ENCODE measurements at places on chromosomes 6 and 20.

DNA sequence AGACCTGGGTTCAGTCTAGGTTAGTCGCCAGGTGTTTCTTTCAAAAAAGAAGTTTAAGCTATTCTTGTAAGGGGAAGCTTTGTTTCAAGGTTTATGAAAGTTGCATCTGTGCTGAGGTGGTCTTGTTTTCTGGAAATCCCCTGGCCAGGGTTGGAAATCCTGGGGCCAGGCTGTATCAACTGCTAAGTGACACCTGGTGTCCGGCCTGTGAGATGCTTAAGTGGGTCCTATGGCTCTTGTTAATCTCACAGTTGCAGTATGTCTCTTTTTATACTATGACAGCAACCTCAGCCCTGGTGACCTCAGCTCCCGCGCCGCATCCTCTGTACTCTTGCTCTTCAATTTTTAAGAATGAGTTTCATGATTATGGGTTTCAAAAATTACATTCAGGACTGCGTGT, 72.0 kb downstream of the CHMP4B start:
- DNase-seq = no peak

- no peak for DNase-seq
These were observed 84.1 kb downstream of the RALGAPA2 start for GRCh38 chr20:20628314-20628713.

- no peak for DNase-seq
These were observed 5.9 kb upstream of the SLCO4A1 start for GRCh38 chr20:62636446-62636845.

DNA sequence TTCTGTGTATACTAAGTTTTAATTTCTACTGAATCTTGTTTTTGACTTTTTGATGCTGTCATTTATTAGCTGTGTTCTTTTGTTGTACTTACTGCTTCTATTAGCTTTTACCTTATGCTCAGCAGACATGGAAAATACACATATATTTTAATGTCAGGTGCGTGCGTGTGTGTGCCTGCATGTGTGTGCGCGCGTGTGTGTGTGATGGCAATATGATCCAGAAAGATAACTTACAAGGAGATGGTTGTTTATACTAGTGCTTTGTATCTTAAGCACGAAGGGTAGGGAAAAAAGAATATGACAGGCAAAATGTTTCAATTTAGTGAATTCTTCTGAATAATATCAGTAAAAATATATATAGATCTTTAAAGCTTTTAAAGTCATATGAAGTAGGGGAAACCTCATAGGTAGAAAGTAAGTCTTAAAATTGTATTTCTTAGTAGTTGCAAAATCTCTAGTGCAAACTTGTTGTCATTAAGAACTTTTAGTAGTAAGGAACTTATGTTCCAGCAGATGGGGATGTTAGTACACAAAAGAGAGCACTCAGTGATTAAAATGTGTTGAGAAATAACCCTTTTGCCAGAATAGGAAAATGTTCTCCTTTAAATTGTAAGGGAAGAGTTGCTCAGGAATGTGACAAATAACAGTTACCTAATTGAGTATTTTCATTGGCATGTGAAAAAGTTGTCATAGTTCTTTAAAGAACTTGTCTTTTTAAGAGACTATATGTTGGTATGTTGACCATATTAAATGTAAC, 13.2 kb downstream of the QKI start:
- DNase-seq = no peak

DNA sequence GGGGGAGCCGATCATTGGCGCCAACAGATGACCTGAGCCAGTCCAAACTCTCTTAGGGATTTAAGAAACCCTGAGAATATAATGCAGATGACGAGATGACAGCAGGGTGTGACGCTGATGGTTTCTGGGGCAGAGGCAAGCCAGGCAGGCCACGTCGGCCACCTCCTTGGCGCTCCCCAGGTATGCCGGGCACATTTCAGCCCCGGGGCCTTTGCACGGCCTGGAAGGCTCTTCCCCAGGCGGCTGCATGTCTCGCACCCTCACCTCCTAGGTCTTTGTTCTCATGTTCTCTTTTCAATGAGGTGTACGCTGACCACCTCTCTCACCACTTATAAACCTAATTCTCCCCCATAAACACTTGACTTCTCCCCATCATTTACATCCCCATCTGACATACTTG, 64.9 kb downstream of the RBM38 start:
- DNase-seq = no peak

DNA sequence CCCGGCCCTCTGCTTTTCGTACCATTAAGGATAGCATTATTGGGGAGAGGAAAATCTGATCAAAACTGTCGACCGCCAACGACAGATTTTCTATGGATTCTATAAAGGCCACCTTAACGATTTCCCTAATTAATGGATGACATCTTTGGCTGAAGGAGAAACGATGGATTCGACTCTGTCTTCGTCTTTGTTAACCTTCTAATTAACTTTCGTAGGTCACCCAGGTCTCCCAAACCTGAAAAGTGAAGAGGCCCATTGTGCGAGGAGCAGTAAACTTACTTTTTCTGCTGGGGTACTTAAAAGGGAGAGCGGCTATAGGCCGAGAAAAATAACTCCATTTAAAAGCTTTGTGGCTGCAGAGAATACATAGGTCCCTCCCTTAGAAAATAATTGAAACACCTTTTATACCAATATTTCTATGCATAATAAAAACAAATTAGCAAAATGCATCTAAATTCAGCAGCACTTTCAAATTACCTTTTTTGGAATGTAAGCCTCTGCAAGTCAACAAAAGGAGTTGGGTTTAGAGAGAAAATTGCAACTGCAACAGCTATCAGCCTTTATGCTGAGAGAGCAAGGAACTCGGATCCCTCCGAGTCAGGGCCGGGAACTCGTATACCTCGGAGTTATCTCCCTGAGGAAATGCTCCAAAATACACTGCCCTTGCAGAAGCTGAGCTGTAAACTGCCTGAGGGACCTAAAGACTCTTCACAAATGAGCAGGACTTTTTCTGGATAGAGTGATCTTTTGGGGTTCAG, 31.4 kb upstream of the NR2E1 start:
- no peak for DNase-seq

GRCh38 chr6:111011360-111012142, 29.7 kb downstream of the RPF2 start:
- DNase-seq = peak; percentile 52

- no peak for DNase-seq
These were observed 19.7 kb downstream of the TRAF3IP2 start for GRCh38 chr6:111585974-111586315.

- peak; percentile 65 for DNase-seq
These were observed 16.2 kb upstream of the VAPB start for GRCh38 chr20:58372806-58373205.

- no peak for DNase-seq
These were observed 49.0 kb downstream of the SOBP start for GRCh38 chr6:107538856-107539387.

DNA sequence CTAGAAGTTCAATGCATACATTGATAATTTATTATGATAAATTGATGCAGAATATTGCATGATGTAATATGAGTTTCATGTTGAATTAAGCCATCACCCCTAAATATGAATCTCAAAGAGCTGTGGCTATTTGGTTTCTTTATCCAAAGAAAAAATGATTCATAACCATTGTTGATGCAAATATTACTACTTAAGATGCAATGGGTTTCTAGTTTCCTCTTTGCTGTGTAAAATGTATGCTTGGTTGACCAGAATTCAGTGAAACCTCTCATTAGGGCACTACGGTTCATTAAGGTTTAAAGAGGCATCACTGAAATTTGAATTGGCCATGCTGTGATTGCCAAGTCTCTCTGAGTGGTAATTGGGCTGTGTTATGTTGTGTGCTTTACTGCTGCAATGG, 492.5 kb upstream of the FLRT3 start:
- no peak for DNase-seq

- DNase-seq = no peak
These were observed 107.3 kb downstream of the UST start for GRCh38 chr6:148854096-148854495.

GRCh38 chr6:51394061-51394460, 575.4 kb downstream of the TFAP2B start:
- DNase-seq = no peak

DNA sequence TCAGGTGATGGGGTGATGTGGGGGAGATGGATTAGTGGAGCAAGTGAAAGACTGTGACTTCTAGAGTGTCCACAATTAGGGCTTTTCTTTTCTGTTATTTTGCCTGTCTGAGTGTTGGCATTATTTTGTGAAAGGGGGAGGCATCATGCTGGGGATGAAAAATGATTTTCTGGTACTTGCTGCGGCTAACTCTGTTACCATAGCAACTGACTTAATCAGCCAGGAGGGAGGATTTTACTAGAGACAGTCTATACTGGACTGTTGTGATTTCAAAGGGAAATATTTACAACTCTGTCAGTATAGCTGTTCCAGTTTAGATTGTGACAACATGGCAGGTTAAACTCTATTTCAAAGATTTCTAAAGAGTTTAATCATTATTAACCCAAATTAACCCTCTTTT, 30.4 kb upstream of the MRAP2 start:
- no peak for DNase-seq

DNA sequence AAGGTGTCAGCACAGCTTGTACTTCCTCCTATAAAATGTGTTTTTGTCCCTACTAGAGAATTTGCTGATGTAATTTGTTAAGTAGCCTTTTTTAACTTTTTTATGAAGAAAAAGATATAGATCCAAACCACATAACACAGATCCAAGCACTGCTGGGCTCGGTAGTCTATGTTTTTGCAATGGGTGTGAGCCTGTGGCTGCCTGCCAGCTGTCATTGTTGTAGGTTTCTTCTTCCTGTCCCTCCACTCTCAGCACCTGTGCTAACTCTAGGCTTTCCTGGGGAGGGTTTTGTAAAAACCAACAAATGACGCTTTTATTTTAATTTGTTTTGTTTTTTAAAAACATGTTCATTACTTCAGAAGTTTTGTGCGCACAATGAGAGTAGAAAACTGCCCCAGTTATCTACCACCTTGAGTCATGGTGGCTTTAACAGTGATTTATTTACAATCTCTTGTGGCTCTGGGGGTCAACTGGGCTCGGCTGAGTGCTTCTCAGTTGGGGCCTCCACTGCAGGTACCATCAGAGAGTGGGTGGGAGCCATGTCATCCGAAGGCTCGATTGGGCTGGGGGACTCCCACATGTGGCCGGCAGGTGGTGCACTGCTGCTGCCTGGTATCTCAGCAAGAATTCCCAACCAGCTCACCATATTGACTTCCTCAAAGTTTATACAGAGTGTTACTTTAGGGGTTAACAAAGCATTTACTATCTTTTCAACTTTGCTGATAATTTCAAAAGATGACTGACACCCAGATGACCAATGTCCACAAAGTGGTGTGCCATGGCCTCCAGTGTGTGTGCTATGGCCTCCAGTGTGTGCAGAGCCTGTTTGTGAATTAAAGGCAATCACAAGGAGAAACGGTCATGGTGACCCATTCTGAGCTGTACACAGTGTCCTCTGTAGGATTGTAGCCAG, 3.0 kb upstream of the CCR6 start:
- DNase-seq = peak; percentile 50

DNA sequence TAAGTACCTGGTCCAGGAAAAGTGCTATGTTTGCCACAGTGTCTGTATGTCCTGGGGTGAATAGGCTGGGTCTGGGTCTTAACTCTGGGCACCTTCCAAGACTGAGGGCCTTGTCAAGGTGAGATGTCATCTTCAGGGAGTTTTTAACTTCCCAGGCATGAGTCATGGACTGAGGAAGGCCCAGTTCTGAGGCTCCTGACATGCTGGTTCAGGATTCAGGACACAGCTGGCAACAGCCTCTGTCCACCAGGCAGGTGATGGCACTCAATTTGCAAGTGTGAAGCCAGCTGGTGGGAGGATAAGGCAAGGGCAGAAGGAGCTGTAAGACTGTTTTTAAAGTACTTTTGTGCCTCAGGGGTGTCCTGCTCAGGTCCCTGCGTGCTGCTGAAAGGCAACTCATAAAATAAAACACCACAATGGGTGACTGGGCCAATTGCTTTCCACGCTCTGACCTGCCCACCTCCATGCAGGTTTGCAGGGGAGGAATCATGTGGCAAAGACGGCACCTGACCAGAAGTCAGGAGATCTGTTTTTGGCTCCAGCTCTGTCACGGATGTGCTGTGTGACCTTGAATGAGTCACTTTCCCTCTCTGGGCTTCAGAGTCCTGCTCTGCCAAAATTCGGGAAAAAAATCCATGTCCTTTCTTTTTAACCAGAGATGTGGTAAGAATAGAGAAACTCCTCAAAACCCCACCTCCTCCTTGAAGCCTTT, 4.9 kb upstream of the PACSIN1 start:
- DNase-seq = no peak

- DNase-seq = no peak
These were observed 401.3 kb downstream of the LAMA2 start for GRCh38 chr6:129284225-129284624.

- DNase-seq = no peak
These were observed 251.2 kb downstream of the SLC24A3 start for GRCh38 chr20:19463597-19463996.

DNA sequence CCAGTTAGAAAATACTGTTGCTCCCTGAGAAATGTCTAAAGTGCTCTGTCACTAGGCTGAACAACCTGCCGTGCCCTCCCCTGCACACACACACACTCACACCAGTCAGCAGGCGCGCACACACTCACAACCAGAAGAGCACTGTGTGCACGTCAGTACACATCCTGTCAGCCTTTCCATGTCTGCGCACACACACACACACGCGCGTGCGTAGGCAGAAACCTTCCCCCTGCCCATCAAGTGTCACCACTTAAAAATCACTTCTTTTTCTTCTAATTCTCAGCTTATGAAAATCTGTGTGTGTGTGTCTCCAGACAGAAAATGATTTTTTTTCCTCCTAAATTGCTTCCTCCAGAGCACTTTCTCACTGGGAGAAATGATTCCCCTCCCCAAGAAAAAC, 100.3 kb downstream of the EDN3 start:
- peak; percentile 45 for DNase-seq

GRCh38 chr20:48197066-48197465, 411.8 kb upstream of the SULF2 start:
- DNase-seq = no peak

DNA sequence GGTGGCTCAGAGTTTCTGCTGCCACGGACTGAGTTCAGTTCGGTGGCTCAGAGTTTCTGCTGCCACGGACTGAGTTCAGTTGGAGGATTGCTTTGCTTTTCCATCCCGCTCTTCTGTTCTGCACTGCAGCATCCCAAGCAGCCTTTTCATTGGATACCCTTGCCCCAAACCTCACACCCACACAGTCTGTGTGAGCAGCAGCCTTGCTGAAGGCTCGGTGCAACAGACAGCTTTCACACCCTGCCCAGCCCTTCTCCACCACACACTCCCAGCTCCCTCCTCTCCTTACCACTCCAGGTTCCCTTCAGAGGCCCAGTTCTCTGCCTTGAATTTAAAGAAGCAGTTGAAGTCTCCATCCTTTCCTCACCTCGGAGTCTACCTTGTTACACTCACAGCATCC, 52.5 kb upstream of the CHD6 start:
- no peak for DNase-seq

GRCh38 chr6:90038961-90039653, 144.8 kb downstream of the GJA10 start:
- DNase-seq = peak; percentile 36

Measured in small intestine (tissue), 16 donors.